Stimulated activated CD8-positive, alpha-beta memory T cell treated with anti-CD3 and anti-CD28 coated beads, Interleukin-2, amount 100 ng/mL, for 48 hours (primary cell): ENCODE measurements at places on chromosomes 2 and 18.
A peak's percentile ranks its signal among the peaks of the same experiment; 100 is the strongest.

DNA sequence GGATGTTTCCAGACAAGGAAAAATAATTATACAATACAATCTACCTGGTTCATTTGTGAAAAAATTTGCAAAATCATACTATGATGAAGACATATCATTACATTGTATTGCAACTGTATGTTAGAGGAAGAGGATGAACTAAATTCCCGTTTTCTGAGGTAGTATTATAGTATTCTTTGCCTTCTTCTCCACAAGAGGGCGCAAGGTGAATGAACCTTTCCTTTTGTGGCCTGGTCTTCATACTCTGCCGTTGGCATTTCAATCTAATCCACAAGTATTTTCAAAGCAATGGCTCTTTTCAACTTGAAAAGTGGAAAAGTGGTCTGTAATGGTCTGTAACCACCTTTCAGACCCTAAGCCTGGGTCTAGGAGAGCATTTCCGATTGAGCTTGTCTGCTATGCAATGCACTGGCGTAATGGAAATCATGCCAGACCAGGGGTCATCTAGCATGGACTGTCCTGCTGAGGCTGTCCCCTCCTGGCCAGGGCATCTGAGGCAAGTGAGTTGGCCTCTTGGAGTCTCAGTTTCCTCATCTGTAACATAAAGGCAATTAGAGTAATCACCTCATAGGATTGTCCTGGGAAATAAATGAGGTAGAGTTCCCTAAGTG, 30.8 kb upstream of the ZNF396 start:
- DNase-seq: no peak

GRCh38 chr2:102290594-102290993, 20.8 kb upstream of the IL1RL1 start:
- DNase-seq: no peak

- DNase-seq: no peak
Observed at GRCh38 chr2:70627211-70627898, 73.7 kb upstream of the TGFA start.

DNA sequence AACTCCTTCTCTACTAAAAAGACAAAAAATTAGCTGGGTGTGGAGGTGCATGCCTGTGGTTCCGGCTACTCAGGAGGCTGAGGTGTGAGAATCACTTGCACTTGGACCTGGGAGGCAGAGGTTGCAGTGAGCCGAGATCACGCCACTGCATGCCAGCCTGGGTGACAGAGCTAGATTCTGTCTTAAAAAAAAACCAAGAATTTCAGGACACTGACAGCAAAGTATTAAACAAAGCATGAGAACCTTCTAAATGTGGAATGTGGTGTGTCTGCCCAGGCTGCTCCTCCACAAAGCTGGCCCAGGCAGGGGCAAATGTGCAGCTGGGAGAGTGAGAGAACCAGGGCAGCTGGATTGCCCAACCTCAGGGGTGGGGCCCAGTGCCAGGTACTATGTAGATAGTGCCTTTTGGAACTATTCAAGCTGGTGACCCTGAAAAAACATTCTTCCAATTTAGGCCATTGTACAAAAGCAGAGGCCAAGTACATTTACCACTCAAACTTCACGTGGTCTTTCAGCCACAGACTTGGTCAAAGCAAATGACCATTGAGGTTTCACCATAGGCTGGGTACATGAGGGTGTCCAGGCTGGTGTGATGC, 6.7 kb upstream of the UGT1A5 start:
- DNase-seq: no peak

- DNase-seq: no peak
Observed at GRCh38 chr2:204315236-204315662, 230.0 kb upstream of the PARD3B start.

DNA sequence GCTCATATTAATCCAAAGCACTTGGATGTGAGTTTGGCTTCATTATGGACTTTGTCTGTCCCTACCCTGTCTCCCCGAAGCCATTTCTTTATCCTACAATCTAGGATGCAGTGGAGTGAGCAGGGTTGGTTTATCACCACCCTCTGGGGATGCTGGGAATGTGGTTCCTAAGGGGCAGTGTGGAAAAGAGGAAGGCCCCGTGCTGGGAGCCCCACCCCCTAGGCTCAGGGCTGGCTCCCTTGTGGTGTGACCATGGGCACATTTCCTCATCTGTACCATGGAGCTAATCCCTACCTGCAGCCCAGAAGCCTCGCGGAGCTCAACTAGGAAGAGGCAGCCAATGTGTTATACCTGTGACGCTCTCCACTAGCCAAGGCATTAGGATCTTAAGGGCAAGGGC, 92.5 kb downstream of the TGOLN2 start:
- DNase-seq: no peak

- DNase-seq: no peak
Observed at GRCh38 chr2:42926434-42927333, 134.3 kb upstream of the HAAO start.

GRCh38 chr2:153477636-153478288, 800 bp downstream of the RPRM start:
- no peak for DNase-seq

GRCh38 chr2:111884592-111884964, 585 bp upstream of the ANAPC1 start:
- DNase-seq: no peak

DNA sequence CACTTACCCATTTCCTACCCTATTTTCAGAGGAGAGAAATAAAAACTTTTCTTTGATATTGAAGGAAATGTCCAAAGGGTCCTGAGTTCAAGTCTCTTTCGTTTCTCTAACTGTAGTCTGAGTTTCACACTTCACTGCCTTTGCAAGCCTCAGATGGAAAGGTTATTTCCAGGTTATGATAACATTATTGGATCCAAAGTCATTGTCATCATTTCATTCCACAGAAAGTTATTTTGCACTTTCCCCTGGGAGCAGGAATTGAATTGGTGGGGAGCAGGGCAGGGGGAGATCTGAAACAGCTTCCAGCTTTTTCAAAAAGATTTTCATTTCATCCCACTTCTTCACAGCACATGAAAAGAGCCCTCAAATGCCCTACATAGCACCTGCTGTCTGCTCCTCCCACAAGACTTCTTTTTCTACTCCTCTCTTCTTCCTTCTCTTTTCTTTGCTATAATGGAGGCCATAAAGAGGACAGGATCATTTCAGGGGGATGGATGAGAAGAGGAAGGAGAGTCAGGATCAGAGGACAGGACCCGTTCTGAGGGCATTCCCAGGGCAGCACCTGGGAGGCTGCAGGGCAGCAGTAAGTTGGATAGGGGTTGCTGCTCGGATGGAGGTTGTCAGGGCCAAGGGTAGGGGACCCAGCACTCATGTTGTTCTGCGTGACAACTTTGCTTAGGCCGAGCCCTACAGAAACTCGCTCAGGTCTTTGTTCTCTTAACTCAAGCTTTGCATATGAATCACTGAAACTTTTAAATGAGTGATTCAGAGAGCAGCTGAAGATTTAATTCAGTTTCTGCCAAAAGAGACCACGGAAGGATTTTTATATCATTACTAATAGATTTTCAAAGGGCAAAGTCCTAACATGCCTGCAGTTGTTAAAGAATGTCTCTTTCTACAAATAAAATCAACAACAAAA, 11.4 kb upstream of the GALNT5 start:
- DNase-seq: no peak

- no peak for DNase-seq
Observed at GRCh38 chr2:40364151-40364874, 87.6 kb downstream of the SLC8A1 start.

DNA sequence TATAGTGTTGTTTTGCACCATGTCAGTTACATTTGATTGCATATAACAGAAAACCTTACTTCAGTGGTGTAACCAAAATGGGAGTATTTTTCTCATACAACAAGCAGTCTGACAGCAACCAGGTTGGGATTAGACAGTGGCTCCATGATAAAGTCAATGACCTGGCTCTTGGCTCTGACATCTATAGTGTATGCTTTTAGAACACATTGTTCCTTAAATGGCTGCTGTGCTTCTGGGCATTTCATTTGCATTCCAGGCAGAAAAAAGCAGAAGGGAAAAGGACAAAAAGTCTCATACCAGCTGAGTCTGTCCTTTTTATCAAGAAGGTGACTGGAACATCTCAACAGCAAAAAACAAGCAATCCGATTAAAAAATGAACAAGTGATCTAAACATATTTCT, 10.2 kb downstream of the MERTK start:
- DNase-seq: no peak

DNA sequence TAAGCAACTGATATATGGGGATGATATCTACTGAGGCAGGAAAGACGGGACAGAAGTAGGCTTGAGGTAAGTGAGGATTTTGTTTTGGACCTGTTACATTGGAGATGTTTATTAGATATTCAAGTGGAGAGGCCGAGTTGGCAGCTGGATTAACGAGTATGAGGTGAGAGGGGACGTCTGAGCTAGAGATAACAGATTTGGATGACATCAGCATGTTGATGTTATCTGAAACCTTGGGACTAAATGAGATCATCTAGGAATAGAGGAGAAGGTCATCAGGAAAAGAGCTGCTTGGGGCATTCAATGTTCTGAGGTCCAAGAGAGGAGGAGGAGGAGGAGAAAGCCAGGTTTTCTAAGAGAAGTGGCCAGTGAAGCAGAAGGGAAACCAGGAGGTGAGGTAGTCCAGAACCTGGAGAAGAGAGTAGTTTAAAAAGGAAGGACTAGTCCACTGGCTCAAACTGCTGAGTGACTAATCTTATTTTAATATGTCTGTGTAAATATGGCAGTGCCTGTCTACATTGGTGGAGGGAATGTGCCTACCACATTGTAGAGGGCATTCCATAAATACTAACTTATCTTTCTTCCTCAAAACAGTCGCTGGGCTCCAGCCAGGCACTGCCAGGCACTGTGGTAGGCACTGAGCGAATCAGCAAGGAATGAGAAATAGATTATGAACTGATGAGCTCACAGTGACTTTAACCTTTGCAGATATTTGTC, 488.3 kb downstream of the DLGAP1 start:
- DNase-seq: no peak

DNA sequence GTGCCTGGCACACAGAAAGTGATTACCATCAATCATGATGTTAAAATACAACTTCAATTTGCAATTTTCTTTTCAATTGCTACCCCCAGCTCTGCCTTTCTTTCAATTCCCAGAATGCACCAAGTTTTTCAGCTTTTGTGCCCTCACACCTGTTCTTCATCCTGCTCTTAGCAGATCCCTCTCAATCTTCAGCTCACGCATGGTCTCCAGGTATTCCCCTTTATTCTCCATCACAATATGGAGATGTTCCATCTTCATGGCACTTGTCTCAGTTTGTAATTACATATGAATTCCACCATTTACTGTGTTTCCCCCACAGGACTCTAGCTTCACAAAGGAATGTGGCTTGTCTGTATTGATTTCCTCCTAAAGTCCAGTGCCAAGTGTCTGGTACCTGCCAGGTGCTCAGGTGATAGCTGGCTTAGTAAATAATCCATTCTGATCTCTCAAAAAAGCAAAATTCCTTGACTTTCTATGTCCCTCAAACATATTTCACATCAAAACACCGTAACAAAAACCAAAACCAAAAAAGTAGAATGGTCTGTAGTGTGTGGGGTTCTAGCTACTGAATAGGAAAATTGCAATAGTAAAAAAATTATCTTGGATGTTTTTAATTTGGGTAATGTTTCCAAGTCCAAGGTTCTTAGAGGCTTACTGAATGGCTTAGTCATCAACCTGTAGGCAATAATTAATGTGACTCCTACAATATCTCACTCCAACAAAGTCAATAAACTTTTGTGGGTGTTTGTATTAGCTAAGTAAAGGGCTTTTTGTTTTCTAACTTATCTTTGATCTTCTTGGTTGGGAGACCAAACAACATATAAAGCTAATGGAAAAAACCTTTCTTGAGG, 2.9 kb upstream of the INSIG2 start:
- no peak for DNase-seq

- DNase-seq: no peak
Observed at GRCh38 chr2:60549928-60550177, 3.6 kb downstream of the BCL11A start.

DNA sequence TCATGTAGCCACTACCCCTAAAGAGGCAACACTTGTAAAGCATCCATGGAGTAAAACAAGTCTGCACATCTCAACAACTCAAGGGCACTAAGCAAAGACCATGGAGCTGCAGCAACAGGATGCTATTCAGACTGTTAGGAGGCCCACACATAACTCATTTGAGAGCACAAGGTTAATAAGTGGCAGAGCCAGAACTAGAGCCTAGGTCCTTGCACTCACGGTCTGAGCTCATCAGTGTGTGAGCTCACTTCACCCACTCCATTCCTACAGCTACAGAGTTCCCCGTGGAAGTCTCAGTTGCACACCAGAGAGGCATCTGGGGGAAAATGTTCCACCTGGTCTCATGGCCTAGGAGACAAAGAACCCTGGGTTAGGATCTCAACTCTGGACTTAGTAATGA, 35.0 kb downstream of the TTC32 start:
- no peak for DNase-seq

GRCh38 chr2:111101592-111101991, 19.1 kb upstream of the BCL2L11 start:
- DNase-seq: peak; percentile 14
